ENCODE measurements at places on chromosomes 4 and X.

- DNase-seq = no peak
Observed at GRCh38 chrX:151363316-151363715, 33.7 kb upstream of the VMA21 start.

DNA sequence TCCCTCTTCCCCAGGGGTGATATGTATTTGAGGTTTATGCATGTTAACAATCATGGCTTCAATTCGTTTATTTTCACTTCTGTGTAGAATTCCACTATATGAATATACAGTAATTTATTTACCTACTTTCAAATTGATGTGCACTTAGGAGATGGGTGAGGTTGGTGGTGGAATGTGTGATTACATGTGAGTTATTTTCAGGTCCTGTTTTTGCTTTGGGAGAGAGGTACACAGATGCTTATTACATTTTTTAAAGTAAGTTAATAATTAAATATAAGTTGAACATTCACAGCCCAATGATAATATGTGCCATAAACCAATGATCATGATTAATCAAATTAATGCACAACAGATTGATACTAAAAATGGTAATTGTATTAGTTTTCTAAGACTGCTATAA is 79.5 kb downstream of the SPRY1 start:
- DNase-seq = no peak

- DNase-seq = no peak
Observed at GRCh38 chr4:80452768-80453167, 117.2 kb downstream of the CFAP299 start.

DNA sequence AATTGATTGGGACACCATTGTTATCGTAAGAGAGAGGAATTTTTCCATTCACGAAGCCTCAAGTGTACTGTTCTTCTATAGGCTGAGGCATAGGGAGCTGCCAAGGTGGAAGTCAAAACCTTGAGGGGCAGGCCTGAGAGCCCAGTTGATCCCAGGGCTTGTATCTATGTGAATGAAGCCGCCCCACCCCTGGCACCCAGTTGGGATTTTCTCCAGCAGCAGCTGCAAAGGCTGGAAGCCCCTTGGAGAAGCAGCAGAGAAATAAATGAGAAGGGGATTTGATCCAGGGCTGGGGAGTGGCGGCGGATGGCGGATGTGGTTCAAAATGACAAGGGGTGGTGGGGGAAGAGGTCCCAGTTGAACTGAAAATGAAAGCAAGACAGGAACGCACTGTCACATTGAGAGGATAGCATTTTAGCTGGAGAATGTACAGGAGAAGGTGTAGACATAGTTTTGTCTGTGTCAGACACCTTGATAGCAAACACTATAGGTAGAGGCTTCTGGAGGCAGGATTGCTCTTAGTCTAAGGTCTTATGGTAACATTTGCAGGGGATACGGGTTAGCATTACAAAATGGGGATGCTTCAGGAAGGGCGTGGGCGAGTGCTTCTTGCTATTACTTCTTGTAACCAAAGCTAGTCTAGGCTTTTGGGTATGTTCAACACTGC is 32.6 kb downstream of the DOCK11 start:
- DNase-seq = peak; percentile 49

DNA sequence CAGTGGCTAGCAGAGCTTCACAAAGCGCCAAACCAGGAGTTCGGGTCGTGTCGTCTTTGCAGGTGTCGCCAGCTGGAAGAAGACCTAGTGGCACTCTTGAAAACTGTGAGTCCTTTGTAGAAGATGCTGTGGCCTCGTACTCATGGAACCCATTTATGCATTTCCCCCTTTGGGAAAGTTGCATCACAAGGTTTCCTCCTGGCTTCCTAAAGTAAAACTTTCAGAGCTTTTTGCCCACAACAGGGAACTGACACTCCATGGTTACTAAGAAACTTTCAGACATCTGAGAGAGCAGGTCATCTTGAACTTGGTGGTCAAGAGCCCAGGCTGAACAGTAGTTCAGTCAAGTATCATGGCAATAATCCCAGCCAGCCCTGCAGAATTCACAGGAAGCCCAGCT is 15.9 kb upstream of the NOCT start:
- DNase-seq = no peak

- no peak for DNase-seq
Observed at GRCh38 chrX:34238896-34239295, 106.8 kb upstream of the FAM47A start.

DNA sequence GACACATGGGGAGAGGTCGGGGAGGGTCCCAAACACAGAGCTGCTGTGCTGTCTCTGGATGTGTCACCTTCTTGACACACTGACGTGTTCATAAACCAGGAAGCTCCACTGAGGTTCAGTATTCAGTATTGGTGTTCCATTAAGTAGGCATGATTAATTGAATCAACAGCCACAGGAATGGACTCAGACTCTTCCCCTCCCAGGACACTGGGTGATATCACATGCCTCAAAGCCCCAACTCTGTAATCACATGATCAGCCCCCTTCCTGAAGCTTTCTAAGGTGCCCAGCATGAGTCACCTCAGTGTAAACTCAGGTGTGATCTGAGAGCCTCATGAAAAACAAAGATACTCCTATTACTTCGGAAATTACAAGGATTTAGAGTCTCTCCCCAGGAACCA is 21.1 kb upstream of the HNRNPD start:
- DNase-seq = no peak

- DNase-seq = no peak
Observed at GRCh38 chr4:138671606-138672084, 343.9 kb upstream of the NOCT start.

GRCh38 chr4:67393699-67394281 is 151.5 kb downstream of the CENPC start:
- peak; percentile 8 for DNase-seq

DNA sequence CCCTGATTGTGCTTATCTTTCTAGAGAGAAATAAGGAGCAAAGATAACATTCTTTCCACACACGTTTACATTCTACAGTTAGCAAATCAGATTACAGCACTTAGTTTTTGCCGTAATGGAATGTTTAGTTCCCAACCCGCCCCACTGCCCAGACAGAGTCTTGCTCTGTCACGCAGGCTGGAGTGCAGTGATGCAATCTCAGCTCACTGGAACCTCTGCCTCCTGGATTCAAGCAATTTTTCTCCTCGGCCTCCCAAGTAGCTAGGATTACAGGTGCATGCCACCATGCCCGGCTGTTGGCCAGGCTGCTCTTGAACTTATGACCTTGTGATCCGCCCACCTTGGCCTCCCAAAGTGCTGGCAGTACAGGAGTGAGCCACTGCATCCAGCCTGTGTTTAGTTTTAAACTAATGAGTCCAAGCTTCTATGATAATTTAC is 8.4 kb upstream of the PRPS1 start:
- DNase-seq = no peak

DNA sequence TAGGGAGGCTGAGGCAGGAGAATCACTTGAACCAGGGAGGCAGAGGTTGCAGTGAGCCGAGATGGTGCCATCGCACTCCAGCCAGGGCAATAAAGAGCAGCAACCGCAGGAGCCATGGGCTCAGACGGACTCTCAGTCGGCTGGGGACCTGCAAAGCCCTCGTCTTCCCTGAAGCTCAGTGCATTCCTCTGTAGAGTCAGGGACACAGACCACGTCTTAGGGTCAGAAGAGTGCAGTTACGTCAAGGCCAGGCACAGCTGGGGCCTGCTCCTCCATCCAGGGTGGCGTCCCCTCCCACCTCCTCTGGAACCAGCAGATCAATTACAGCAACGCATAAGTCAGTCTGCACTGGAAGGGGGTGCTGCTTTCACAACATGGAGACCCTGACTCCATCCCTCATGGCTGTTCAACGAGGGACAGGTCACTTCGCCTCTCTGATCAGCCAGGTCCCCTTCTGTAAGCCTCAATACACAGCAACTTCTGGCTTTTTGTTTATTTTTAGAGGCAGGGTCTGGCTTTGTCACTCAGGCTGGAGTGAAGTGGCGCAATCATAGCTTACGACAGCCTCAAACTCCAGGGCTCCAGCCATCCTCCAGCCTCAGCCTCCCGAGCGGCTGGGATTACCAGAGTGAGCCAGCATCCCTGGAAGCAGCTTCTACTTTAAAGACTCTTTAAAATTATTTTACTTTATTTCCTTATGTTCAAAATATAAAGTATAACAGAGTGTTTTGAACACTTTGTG is 76.4 kb downstream of the ZFYVE28 start:
- DNase-seq = no peak

GRCh38 chr4:3243136-3243780 is 5.7 kb upstream of the MSANTD1 start:
- no peak for DNase-seq

DNA sequence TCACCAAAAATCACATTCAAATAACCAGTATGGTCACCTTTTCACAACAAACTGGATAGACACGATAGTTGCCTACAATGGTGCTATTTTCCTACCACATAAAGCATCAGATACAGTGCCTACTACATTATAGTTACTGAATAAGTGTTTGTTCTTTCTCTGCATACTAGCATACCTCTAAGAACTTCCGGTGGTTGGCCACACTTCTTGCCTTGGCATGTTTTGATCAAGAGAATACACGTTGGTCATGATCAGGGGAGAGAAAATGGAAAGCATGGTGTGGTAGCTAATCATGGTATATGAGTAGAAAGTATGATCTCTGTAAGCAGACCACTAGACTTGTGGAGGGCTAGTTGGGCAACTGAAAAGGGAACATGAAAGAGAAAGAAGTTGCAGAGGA is 322.8 kb upstream of the DIAPH2 start:
- no peak for DNase-seq

DNA sequence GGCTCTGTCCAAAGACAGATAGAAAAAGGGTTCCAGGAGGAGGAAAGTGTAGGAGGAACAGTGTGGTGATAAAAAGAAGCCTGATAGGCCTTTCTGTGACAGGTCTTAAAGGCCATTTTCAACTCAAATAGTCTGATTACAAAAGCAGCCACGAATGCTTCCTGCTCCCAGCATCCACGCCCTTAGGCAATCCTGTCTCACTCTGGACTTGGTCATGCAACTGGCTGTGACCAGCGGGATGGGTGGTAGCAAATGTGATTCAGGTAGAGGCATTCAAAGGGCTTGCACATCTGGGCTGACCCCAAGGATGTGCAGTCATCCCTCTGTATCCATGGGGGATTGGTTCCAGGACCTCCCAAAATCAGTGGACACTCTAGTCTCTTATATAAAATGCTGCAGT is 14.4 kb upstream of the SEPSECS start:
- DNase-seq = no peak

DNA sequence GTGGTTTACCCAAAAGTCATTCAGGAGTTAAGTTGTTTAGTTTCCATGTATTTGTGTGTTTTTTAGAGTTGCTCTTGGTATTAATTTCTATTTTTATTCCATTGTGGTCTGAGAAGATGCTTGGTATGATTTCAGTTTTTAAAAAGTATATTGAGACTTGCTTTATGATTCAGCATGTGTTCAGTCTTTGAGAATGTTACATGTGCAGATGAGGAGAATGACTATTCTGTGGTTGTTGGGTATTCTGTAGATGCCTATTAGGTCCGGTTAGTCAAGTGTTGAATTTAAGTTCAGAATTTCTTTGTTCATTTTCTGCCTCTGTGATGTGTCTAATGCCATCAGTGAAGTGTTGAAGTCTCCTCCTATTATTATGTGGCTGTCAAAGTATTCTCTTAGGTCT is 249.4 kb downstream of the ARHGAP10 start:
- DNase-seq = no peak

DNA sequence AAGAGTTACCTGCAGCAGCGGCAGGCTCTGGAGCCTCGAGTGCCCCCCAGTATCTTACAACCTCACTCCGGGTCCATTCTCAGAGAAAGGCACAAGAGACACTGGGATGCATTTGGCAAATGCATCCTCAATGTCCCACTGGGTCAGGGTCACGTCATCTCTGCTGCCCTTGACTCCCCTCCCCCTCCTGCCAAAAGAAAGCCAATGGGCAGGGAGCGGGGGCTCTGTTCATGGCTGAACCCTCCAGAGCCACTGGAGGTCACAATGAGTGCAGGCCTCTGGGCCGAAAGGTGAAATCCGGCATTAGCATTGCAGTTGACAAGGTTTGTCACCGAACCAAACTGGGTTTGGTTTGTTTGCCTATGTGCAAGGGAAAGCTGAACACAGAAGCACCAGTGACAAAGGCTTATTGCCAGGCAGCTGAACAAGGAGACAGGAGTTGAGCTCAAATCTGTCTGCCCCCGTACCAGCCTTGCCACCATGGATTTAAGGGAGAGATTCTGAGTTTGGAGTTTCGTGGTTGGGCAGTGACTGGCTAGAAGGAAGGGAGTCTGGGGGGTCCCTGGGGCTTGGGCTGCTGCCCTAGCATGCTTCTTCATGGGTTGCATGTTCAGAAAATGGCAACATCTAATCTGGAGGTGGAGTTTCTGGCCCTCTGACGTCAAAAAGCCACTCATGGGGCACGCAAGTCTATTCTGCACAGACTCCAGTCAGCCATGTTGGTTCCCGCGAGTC is 64.3 kb downstream of the HTRA3 start:
- DNase-seq = no peak

DNA sequence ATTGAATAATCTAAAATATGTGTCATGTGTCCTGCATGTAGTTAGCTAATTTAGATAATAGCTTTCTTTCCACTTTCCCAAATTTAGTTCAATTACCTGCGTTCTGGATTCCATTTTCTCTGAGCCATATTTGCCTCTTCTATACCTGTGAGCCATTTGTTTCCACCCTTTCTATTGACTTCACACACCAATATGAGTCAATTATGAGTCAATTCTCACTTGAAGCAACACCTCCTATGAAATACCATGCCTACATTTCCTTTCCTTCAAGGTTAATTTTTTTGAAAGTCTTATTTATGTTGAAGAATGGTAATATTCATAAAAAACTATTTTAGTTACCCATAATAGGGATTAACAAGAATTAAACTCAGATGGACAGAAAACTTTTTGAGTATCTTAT is 25.8 kb downstream of the NPY2R start:
- DNase-seq = no peak

GRCh38 chr4:150997141-150997540 is 17.9 kb downstream of the LRBA start:
- DNase-seq = no peak

DNA sequence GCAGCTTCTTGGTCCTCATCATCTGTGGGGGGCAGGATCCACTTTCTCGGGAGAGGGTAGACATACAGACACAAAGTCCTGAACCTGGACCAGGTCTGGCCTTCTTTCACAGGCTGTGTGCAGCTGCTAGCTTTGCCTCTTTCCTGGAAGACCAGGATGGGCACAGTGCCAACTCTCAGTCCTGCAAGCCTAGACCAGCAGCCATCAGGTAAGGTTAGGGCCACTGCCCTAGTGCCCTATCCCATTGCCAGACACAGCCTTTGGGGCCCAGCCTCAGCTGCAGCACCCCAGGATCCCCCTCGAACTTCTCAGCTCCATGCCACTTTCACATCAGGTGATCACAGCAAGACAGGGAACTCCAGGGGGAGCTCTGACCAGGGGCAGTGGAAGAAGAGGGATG is 38.4 kb downstream of the ZNF185 start:
- no peak for DNase-seq

DNA sequence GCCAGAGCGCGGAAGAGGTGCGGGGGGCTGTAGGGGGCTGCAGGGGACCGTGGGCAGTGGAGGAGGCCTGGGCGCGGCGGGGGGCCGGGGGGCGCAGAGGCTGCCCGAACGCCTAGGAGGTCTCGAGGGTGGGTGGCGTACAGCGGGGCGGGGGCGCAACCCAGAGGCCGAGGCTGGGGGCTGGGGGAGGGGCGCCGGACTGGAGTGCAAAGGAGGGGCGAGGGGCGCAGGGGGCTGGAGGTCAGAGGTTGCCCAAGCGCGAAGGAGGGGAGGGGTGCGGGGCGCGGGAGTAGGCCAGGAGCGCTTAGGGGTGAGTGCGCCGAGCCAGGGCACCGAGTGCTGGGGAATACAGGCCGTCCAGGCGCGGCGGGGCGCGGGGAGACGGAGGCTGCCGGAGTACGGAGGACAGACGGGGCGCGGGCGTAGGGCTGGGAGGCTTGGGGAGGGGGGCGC is 255 bp downstream of the GYG2 start:
- DNase-seq = no peak
